ENCODE measurements at places on chromosomes 7 and 10. TPM values are rescaled to one million over a fixed set of nuclear protein-coding genes. Genes with fewer than 3 reads are reported as not detected.

DNA sequence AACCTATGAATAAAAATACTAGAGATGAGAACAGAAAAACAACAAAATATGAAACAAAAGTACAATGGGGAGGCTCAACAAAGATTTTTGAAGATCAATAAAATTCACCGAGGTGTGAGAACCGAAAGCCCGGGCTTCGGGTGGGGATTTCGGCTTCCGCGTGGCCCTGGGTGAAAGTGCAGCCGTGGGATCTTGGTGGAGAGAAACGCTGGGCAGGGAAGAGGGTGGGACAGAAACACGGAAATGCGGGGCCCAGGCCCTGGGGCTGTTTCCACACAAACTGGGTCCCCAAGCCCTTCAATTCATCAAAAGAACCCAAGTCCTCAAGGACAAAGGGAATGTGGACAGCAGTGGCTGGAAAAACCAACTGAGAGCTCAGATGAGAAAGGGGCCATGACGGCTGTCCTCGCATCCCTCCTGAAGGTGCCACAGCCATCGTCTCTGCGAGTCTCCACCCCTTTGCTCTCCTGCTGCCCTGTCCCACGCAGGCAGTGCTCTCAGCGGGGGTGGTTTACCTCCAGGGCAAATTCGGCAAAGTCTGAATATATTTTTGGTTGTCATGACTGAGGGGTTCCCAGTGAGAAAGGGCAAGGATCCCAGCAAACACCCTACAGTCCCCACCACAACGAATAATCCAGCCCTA lies 19.7 kb downstream of the FOXL3 start:
- no peaks in the 10 kb centered on the region for H3K36me3 ChIP-seq
- H3K4me1 ChIP-seq, result peaks cover 15% of the 10 kb centered on the region
- H3K4me3 ChIP-seq, result no peak overlapping the region

DNA sequence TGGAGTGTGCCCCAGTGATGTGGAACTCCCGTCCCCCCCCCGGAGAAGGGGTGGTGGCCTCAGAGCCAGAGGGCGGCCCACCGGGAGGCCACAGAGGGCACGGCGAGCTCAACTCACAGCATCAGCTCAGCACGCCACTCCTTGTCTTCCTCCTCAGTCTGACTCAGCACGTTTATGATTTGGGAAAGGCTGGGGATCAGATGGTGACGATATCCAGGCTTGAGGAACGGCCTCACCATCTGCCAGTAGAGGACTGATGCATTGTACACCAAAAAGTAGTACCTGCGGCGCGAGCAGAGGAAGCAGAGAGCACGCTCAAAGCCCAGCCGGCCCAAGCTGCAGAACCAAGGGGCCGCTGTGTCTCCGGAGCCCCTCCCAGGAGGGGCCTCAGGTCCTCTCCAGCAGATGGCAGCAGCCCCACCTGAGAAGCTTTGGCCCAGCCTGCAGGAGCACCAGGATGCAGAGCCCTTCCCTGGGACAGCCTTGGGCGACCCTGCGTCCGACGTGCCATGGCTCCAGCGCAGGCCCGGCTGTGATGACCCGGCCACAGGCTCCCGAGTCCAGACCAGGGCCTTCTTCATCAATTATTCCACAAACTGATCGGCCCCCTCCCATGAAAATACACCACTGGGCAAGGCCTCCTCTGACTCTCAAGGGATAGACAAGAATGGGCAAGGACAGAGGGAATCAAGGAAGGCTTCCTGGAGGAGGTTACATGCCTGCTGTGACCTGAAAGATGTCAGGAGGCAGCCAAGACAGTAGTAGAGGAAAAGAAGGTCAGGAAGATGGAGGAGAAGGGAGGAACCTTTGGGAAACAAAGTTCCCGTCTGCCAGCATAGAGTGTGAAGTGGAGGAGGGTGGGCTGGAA lies 3.7 kb downstream of the CFAP46 start:
- peaks cover under 1% of the 10 kb centered on the region for H3K27me3 ChIP-seq
- H3K4me3 ChIP-seq, result no peak overlapping the region
- H3K36me3 ChIP-seq, result no peaks in the 10 kb centered on the region
- no peak overlapping the region for H3K27ac ChIP-seq
- no peak for DNase-seq
- H3K4me1 ChIP-seq, result peaks cover 4% of the 10 kb centered on the region

DNA sequence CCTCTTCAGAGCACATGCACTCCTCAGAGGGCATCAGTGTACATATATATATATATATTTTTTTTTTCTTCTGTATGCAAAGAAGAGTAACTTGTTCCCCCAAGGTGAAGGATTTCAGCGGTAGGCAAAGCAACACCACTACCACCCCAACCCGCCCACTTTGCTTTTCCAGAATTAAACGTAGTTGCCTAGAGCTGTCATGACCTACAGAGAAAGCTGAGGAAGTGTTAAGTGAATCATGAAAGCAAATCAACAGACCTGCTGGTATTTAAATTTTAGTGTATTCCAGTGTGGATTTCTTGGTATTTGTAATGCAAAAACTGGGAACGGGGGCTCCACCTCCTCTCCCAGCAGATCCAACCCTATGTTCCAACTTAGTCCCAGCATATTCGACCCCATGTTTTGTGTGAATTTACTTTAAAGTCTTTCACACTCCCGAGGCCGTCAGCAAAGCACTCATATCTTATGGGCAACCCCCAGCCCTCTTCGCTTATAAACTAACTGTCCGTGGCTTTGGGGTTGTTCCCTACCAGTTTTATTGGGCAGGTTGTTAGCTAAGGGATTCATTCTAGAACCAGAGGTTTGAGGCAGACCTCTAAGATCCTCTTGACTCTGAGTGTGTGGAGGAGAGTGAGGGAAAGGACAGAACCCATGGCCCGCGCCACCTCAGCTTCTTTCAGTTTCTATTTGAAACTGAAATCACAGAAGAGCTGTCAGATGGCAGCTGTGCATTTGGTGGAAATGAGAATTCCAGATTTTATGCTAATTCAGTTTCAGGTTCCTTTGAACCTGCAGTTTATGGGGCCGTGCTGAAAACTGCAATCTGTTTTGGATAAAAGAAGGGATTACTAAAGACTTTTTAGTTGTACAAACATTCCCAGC lies 450.2 kb upstream of the GALNT17 start:
- H3K27me3 ChIP-seq, result peaks cover 57% of the 10 kb centered on the region
- peaks cover 12% of the 10 kb centered on the region for H3K4me1 ChIP-seq
- no peak overlapping the region for H3K4me3 ChIP-seq
- DNase-seq, result no peak
- H3K36me3 ChIP-seq, result peaks cover 3% of the 10 kb centered on the region
- no peak overlapping the region for H3K27ac ChIP-seq

- H3K36me3 ChIP-seq, result no peaks in the 10 kb centered on the region
- no peak overlapping the region for H3K4me3 ChIP-seq
- DNase-seq, result no peak
- no peaks in the 10 kb centered on the region for H3K27me3 ChIP-seq
Measured at GRCh38 chr7:7805511-7806153, 87.2 kb upstream of the RPA3 start.

Gene AMPH
- 2.0 TPM for total RNA-seq

Gene YWHAG
- total RNA-seq, result 140 TPM

DNA sequence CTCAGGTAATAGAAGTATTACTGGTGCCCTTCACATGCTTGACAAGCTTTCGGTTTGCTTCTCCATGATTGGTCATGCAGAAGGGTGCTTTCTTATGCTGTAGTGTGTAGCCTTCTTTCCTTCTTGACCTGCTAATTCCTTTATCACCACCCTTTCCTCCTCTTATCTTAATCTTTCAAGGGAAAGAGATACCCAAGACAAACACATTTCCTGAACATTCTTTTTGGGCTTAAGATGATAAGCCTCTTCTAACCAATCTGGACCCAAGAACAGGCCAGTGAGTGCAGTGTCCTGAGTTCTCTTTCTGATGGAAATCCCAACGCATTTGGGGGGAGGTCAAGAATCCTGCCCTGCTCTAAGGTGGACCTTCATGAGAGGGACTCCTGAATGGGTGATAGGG lies 33.8 kb downstream of the BMPER start:
- no peak for DNase-seq
- no peak overlapping the region for H3K27ac ChIP-seq
- no peaks in the 10 kb centered on the region for H3K36me3 ChIP-seq
- H3K4me1 ChIP-seq, result peaks cover 1% of the 10 kb centered on the region

Gene GRID2IP
- 1.6 TPM for total RNA-seq

DNA sequence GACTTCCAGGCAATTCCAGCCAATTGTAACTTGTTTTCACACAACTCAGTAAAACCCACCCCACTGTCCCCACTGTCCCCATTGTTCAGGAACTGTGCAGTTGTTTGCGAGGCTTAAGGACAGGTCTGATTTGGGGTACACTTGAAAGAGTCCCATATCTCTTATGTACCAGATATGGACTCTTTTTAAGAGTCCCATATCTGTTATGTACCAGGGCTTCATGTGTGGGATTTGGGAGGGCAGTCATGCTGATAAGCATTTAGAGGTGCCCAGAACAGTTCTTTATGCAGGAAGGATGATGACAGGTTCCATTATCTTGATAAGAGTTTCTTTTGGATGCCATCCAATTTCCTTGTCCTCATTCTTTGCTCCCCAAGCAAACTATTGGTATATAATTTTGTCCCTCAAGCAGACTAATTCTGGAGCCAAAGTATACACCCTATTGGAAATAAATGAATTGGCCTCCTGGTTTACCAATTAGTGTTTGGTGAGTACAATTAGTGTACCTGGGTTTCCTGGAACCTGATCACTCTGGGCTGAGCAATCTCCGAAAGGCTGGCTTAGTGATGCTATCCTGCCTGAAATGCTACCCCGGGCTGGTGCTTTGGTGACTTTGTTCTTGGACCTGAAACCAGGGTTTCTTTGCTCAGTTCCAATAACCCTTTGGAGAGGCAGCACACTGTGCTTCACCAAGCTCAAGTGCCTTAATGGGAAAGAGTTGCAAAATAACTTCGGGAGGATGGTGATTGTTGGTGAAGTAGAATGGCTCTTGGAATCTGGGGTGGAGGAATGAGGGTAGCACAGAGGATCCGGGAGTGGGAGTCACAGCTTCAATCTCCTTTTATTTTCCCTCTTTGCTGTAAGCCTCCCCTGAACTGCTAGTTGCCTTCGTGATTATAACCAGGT lies 6.2 kb upstream of the DMBT1 start:
- H3K27ac ChIP-seq, result no peak overlapping the region
- H3K36me3 ChIP-seq, result no peaks in the 10 kb centered on the region
- H3K27me3 ChIP-seq, result peaks cover 13% of the 10 kb centered on the region
- H3K4me1 ChIP-seq, result no peaks in the 10 kb centered on the region

GRCh38 chr7:94154858-94155257 lies 150.7 kb upstream of the BET1 start:
- no peak for DNase-seq
- no peaks in the 10 kb centered on the region for H3K4me1 ChIP-seq
- no peak overlapping the region for H3K4me3 ChIP-seq
- H3K27ac ChIP-seq, result no peak overlapping the region
- H3K27me3 ChIP-seq, result peaks cover 4% of the 10 kb centered on the region

DNA sequence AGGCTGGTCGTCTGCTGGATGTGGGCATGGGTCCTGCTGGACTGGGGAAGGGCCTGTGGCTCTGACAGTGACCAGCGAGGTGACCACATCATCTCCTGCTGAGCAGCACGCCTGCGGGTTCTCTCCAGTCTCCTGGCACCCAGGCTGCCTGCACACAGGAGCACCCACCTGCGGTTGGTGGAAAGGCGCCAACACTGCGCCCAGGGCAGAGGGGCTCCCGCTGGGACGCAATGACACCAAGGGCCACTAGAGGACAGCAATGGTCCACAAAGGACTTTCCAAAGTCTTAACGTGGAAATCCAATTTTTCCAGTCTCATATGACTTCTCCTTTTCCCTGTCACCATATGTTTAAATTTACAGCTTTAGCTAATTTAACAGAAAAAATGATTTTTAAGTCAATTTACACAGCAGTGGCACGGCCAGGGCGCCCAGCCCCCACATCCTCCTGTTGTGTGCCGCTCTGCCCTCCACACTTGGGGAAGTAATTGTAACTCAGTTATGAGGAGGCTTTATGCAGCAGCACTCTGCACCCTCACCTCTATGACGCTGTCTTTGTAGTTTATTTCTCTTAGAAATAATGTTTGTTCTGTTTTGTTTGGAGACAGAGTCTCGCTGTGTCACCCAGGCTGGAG lies 38.1 kb downstream of the CFAP46 start:
- no peaks in the 10 kb centered on the region for H3K4me1 ChIP-seq
- H3K4me3 ChIP-seq, result no peak overlapping the region
- peaks cover 10% of the 10 kb centered on the region for H3K27me3 ChIP-seq

GRCh38 chr7:140604760-140605159 lies 35.9 kb downstream of the DENND2A start:
- no peaks in the 10 kb centered on the region for H3K27me3 ChIP-seq
- no peak overlapping the region for H3K4me3 ChIP-seq
- H3K36me3 ChIP-seq, result peaks cover 12% of the 10 kb centered on the region
- H3K4me1 ChIP-seq, result peaks cover 21% of the 10 kb centered on the region
- H3K27ac ChIP-seq, result no peak overlapping the region
- DNase-seq, result no peak

- H3K27me3 ChIP-seq, result no peaks in the 10 kb centered on the region
- no peaks in the 10 kb centered on the region for H3K4me1 ChIP-seq
- no peak overlapping the region for H3K27ac ChIP-seq
- DNase-seq, result peak; percentile 60
- no peak overlapping the region for H3K4me3 ChIP-seq
Measured at GRCh38 chr10:133442191-133442966, 11.4 kb upstream of the SCART1 start.

Gene PYROXD2
- total RNA-seq, result 14.9 TPM

Gene STEAP2
- total RNA-seq, result 3.3 TPM

DNA sequence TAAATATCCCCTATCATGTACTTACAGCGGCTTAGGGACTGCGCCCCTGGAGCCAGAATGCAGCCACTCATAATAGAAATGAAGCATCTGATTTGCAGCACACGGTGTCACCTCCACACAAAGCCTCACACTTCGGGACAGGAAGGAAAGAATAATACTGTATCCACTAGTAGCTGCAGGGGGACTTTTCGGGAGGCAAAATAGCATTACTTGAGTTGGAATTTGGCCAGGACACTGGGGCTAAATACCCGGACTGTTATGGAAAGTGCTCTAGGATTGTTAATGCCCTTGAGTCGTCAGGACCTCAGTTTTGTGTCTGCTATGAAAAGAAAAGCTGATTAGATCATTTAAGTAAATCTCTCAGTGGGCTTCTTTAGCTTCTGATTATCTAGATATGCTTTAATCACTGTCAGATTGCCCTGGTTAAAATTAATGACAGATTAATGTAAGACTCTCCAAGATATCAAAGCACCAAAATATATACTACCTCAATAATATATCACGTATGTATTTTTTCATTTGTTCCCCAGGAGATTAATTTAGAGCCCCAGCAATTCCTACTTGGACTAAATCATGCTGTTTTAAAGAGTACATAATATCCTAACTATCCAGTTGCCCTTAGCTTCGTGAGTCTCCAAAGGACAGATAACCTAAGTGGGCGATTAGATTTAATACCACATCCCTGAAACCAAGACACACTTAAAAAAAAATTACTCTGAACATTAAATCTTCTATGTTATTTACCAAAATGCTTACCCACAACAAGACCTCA lies 173.0 kb upstream of the NEBL start:
- no peak overlapping the region for H3K27ac ChIP-seq
- H3K36me3 ChIP-seq, result no peaks in the 10 kb centered on the region
- H3K27me3 ChIP-seq, result no peaks in the 10 kb centered on the region
- H3K4me1 ChIP-seq, result peaks cover 15% of the 10 kb centered on the region
- no peak overlapping the region for H3K4me3 ChIP-seq
- DNase-seq, result no peak
